M059J (cell line): ENCODE measurements at places on chromosomes 7 and 10.
A peak's percentile ranks its signal among the peaks of the same experiment; 100 is the strongest.

DNA sequence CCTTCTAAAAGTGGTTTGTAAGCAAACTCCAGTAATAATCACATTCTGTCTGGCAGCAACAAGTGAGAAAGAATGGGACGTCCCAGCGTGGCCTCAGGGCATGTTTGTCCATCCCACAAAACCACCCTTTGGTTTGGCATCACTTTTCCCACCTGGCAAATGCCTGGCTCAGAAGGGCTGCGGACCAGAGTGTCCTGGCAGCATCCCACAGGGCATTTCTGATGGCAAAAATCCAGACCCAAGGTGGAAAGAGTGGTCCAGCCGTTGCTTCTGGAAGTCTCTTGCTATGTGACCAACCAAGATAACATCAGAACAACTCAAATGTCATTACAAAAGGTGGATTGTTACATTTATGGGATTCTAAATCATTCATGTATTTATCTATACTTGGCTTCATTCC is 174.4 kb downstream of the CREB5 start:
- DNase-seq: peak; percentile 64

GRCh38 chr7:69218576-69218975 is 379.7 kb upstream of the AUTS2 start:
- DNase-seq: peak; percentile 52

- DNase-seq: peak; percentile 57
Measured at GRCh38 chr7:149742075-149742701, 31.2 kb downstream of the ZNF467 start.

DNA sequence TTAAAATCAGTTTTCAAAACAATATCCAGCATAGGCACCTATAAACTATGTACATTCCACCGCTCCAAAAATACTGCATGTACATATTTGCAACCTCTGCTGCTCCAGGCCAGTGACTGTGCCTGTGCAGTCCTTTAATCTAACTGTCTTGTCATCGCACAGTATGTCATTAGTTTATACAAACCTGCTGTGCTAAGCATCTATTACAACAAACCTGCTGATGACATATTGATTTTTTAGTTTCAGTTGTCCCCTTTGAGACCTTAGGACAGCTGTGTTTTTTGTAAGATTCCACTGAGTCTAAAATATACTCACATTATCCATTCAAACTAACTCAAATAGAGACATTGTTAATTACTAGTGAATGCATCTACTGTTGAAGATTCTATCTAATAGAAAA is 33.1 kb downstream of the SEMA3C start:
- no peak for DNase-seq

DNA sequence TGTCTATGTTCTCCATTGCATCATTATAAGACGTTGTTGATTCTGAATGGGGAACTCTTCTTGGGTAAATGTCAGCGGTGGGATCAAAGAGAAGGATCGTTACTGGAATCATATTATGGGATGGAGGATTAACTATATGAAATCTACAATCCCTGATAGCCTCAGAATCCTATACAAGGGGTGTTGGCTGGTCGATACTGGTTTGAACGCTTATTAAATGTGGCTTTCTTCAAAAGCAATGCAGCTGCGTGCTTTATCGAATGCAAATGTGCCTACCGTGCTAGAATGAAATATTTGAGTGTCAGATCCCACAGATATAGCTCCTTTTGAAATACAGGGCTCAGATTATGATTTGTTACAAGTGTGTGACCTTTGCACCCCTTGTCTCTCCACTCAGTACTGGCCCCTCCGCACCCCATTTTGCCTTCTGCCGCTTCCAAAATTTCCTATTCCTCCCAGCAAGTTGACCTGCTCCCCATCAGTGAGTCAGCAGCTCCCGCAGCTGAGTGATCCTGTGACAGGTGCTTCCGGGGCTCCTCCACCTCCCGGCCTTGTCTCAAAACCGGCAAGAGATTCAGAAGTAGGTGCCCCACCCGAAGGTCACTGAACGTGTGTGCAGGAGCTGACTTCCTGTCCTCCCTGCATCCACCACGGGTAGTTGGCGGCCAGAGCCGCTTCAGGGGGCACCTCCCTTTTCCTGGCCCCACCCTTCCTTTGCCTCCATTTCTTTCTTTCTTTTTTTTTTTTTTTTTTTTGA is 76.6 kb downstream of the PTPRE start:
- DNase-seq: no peak

DNA sequence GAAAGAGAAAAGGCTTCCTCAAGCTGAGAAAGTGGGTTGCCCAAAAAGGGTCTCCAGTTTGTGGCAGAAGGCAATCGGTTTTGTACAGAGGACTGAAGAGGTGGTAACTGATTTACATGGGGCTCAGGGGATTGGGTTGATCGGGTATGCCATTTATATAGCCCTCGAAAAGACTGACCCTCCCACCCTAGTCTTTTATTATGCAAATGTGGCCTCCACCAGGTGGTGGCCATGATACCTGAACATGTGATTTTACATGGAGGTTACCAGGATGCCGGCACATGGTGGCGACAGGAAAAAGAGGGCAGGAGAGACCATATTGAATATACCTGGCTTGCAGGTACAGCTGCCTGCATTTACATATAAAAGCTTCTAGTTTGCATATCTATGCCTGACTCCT is 36.7 kb downstream of the ATE1 start:
- no peak for DNase-seq

DNA sequence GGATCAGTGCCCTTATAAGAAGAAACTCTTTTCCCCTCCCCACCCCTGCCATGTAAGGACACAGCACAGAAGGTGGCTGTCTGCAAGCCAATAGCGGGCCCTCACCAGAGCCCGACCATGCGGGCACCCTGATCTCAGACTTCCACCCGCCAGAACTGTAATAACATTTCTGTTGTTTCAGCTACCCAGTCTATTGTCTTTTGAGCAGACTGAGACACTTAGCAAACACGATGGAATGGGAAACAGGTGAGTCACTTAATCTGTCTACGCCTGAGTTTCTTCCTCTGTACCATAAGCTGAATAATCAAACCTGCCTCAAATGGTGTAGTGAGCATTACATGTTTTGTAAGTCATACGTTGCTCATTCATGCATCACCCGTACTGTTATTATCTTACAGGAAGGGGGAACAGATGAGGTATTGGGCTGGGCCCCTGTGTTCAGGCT is 58.2 kb downstream of the STRA8 start:
- DNase-seq: peak; percentile 75

GRCh38 chr7:26574476-26574875 is 282.8 kb downstream of the SNX10 start:
- DNase-seq: peak; percentile 81
